Calu3 (cell line): ENCODE measurements at places on chromosomes 2 and 18. TPM values are rescaled to one million over a fixed set of nuclear protein-coding genes. Genes with fewer than 3 reads are reported as not detected.

ALPP gene
- not detected in 2 replicates for total RNA-seq

DNA sequence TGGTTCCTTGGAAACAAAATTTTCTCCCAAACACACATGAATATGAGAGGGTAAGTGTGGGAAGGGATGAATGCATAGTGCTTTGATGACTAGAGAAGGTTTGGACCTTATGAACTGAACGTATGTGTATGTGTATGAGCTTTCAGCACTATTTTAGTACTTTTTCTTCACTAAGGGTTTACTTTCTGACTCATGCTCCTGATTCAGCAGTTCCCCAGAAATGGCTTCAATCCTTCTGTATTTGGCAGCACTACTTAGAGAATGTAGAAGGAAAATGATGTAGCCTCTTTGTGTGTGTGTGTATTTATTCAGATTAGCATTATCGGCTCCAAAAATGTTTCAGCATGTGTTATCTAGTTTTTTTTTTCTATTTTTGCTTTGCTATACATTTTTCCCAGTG lies 22.2 kb downstream of the KCNJ3 start:
- DNase-seq = no peak

- DNase-seq = no peak
Measured at GRCh38 chr18:39260565-39260964, 1695.0 kb upstream of the CELF4 start.

DNA sequence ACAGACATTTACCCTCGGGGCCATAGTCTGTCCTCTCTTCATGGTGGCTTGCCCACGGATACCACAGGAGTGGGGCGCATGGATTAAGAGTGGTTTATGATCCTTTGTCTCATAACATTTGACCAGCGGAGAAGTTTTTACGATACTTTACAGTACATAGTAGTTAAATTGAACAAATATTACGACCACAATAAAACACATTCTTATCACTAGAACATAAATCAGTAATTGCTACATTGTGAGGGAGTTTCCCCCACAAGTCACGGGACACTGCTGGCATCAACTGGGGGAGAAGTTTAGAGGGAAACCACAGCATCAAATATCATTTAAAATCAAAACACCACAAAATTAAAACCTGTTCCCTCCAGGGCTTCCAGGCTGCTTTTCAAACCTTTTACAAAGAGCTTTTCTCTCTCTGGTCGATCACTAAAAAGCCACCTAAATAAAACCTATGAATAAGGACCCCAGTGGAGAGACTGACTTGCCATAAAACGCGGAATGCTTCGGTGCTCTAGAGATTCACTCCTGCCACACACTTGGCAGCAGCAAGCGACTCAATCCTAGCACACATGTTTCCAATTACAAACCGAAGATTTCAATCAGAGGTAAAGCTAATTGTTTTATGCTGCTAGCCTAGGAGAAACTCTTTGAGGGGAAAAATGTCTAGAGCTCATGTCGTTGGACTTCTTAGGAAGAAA lies 173.7 kb upstream of the HNRNPA3 start:
- no peak for DNase-seq

RAPGEF4 gene
- total RNA-seq = 0.37 and 1.8 TPM in 2 replicates

DNA sequence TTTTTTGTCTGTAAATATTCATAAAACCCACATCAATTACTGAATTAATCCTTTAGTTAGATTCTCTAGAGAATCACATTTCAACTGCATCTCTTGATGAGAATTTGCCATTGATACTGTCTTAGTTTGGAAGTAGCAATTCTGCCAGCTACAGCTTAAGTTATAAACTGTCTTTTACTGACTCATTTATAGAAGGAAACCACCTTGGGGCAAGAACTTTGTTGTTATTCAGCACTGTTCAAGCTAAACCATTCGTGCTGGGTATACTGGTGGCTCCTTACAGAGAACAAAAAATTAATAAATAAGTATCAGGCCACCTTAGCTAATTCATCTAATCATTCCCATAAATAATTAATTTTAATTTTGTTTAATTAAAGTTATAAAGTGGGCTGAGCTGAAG lies 1082.6 kb upstream of the CELF4 start:
- no peak for DNase-seq

DNA sequence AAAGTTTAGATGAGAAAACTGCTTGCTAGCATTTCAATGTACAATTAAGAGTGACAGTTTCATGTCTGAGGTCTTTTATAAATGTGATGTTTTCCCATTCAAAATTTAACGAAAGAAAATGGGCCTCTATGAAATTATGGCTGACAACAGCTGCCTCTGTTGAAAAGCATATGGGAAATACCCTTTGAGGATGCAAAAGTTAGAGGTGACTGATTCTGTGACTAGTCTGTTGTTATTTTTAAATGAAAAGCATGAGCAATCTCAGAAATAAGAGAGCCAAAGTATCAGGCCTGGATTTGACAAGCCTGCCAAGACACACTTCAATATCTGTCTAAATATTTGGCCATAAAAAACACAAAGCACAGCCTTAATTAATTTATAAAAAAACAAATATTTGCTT lies 580.8 kb downstream of the ERBB4 start:
- no peak for DNase-seq

PLCD4 gene
- 0.38 and 0.95 TPM in 2 replicates for total RNA-seq

CHRNA1 gene
- total RNA-seq = not detected in 2 replicates

GRCh38 chr2:15720561-15721307 lies 129.1 kb downstream of the DDX1 start:
- DNase-seq = no peak

GRCh38 chr2:28842042-28842441 lies 28.1 kb downstream of the TRMT61B start:
- no peak for DNase-seq

RAD51AP2 gene
- total RNA-seq = not detected in 2 replicates

GRCh38 chr2:121903037-121903689 lies 147.7 kb downstream of the TSN start:
- no peak for DNase-seq

ARL5A gene
- total RNA-seq = 45.0 and 53.7 TPM in 2 replicates

DNA sequence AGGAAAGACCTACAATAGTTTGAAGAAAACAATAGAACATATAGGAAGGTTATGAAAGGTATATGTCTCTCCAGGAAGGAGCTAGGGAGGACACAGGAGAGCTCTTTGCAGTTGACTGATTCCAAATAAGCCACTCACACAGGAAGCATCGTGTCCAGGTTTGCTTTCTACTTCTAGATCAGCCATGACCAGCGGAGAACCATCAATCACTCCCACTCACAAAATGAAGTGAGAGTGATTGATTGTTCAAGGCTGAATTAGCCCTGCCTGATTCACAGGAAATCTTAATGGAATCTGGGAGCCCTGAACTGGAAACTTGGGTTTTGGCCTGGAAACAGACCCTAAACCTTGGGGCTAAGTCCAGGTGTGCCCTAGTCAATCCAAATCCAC lies 1292.2 kb upstream of the ZEB2 start:
- DNase-seq = no peak

DNA sequence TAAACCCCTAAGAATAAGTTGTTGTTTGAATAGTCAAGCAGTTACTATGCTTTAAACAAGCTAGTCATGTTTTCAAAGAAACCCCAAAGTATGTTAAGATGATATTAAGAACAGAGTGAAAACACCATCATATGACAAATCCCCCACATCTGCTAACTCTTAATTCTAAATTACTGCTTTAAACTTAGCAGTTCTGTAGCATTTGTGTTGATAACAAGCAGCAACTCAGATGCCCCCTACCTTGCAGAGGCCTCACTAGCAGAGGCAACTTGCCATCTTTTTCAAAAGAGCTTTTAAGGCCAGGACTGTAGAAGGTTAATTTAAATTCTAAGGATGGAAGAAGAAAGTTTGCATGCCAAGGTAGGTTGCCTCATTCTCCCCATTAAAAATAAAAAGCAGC lies 376.2 kb downstream of the SETBP1 start:
- DNase-seq = no peak

DNA sequence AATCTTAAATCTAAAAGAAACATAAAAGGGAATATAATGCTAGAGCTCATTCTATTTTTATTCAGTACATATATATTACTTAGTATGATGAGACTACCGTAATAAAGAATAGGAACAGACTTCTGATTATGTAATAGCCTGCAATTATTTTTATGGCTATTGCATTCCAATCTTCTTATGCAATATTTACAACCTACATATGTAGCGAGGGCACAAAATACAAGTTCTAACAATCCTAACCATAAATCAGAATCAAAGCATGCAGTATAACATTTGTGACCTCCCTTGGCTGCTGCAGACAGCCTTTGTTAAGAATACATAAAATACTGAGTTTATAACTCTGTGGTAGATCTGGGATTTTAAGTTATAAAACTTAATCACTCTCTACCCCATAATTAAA lies 177.6 kb downstream of the BABAM2 start:
- DNase-seq = no peak

MOB4 gene
- total RNA-seq = 28.3 TPM in 2 replicates

DNA sequence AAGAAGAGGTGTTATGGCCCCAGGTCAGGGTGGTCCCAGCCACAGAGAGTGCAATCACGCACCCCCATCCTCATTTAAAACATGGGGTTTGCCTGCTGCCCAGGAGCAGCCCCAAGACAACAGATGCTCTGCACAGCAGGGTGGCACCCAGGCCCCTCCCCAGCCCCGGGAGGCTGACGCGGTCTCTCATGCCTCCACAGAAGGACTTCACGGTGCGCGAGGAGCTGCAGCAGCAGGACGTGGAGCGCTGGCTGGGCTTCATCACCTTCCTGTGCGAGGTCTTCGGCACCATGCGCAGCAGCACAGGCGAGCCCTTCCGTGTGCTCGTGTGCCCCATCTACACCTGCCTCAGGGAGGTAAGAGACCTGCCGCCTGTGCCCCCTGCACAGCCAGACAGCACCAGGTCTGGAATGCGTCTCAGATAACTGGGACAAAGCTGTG lies 133.7 kb downstream of the SMAD7 start:
- DNase-seq = no peak

GRCh38 chr2:2683606-2684224 lies 352.6 kb upstream of the MYT1L start:
- DNase-seq = no peak

DNA sequence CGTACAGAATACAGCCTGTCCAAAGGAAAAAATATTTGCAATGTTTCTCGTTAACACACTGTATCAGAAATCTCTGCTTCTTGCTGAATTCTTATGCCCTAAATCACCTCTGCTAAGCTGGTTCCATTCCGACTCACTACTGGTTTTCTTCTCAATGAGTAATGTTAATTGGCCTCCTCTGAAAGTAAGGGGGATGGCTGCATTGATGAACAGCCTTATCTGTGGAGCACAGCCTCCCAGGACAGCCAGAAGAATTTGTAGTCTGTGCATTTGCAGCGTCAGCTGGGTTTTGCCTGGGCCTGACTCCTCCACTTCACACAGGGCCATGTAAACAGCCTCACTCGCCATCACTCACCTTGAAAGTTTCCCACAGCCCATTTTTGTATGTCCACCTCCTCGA lies 127.7 kb downstream of the RNF152 start:
- DNase-seq = no peak

GRCh38 chr2:122031544-122032263 lies 276.3 kb downstream of the TSN start:
- DNase-seq = no peak

- peak; percentile 77 for DNase-seq
Measured at GRCh38 chr2:162840598-162841246, 2.2 kb upstream of the KCNH7 start.
